ENCODE measurements at places on chromosomes 3 and 15.

DNA sequence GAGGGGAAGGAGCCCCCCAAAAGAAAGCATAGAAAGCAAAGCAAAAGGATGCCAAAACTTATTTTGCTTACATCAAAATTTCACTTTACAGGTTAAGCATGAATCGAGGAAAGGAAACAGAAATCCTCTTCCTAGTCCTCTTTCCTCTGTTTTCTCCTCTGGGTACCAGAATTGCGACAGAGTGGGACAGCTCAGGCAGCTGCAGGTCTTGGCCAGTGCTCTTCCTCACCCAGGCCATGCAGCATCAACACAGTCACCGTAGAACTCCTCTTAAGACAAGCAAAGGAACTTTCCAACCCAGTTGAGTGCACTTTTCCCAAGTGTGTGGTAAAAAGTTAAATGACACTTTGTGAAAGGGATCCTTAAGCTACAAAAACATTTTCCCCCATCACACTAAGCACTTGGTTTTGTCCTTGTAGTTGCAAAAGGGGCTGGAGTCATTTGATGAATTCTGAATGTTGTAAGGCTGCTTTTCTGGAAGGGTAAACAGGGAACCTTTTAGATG lies 45.9 kb upstream of the MEX3B start:
- DNase-seq, result no peak

DNA sequence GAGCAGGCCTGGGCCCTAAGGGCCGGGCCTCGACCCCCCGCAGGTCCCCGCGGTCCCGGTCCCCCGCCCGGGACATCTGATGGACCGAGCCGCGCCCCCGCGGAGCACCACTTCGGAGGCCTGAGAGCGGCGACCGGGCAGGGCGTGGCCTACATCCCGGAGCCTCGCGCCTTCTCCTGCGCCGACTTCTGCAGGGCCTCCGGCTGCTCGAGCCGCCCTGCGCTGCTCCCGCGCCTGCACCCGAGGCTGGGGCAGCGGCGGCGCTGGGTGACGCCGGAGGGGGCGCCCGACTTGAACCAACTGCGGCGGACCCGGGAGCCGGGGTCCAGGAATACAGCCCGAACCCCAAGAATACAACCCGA lies 14.9 kb upstream of the GP9 start:
- no peak for DNase-seq

- DNase-seq, result no peak
These were observed 6.5 kb downstream of the TAGLN3 start for GRCh38 chr3:112005091-112005672.

GRCh38 chr3:20140881-20141280 lies 45.1 kb downstream of the SGO1 start:
- DNase-seq, result no peak

GRCh38 chr15:70964058-70964457 lies 71.4 kb downstream of the LRRC49 start:
- no peak for DNase-seq

DNA sequence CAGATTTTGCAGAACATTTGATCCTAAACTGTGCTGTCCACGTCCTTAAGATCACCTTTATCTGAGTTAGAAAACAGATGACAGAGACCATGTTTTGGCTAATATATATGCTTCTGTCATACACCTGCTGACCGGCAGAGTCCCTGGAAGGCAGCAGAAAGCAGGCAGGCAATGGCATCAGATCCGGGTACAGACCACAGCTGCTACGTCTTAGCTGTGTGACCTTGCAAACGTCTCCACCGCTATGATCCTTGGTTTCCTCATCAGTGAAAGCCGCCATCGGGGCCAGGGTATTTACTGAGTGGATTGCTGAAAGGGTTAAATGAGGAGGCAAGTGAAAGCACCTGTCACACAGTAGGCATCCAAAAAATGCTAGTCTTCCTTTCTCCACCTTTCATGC lies 72.1 kb downstream of the ABTB1 start:
- no peak for DNase-seq

DNA sequence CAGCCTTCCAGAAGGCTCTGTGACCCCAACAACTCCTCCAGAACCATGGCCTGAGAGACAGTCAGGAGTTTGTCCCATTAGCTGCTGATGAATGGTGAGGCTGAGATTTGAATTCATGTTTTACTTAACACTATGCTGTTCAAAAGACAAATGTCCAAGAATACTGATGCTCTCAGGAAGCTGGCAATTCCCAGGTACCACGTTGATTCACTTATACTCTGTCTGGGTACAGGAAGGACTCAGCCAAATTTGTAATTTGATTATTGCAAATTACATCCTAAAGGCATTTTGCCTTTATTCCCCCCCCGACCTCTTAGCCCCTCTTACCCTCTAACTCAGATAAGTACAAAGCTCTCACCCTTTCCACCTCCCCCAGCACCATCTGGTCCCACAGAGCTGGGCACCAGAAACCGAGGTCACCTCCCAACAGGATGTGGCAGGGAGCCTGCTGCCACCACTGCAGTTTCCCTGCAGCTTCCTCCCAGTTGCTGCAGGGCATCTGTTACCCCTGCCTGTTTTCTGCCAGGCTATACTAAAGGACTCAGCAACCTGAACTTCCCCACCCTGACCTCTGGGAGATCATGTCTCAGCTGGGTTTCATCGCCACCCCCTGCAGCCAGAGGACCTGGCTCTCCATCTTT lies 33.6 kb downstream of the EAF1 start:
- no peak for DNase-seq

DNA sequence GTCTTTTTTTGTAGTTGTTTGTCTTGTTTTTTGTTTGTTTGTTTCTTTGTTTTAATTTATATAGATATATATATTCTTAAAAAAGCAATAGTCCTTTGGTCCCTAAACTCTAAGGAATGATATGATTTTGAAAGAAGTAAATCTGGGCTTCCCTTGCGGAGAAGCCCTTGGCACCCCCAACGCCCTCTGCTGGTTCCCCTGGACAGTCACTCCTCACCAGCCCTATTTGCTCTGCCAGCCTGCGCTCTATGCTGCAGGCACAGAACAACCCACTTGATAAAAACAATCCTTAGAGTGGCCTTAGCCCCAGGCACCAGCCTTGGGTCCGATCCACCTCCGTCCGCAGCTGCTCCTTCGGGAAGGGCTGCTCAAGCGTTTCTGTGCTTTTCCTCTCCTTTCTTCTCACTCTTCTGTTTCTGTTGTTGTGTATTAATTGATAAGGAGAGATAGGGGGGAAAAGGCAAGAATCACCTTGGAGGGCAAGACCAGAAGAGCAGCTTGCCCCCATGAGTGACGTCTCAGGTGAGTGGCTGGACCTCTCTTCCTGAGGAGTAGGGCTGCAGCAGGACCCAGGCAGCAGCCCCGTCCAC lies 13.7 kb upstream of the PARP6 start:
- DNase-seq, result no peak

DNA sequence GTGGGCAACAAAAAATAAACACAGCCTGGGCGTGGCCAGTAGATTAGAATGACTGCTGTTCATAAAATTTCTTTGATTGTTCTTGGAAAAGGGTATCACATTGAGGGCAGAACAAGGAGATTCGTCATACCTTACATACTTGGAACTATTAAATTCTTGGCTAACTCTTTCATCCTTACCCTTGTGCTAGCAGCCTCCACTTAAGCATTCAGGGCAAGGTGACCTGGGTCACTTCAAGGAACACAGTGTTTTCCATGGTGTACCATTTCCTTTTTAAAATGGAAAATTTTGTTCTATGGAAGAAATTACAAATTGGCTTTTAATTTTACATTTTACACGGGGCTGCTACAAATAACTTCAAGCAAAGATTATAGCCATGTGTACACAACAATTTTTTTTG lies 60.8 kb downstream of the MINDY4B start:
- no peak for DNase-seq

All from NCI-H774 (cell line).